ENCODE measurements at places on chromosomes 2 and 18. TPM values are rescaled to one million over a fixed set of nuclear protein-coding genes. Genes with fewer than 3 reads are reported as not detected.

The DPP4 gene
- total RNA-seq, result 4.9 TPM

The ACAA2 gene
- 73.7 TPM for total RNA-seq

DNA sequence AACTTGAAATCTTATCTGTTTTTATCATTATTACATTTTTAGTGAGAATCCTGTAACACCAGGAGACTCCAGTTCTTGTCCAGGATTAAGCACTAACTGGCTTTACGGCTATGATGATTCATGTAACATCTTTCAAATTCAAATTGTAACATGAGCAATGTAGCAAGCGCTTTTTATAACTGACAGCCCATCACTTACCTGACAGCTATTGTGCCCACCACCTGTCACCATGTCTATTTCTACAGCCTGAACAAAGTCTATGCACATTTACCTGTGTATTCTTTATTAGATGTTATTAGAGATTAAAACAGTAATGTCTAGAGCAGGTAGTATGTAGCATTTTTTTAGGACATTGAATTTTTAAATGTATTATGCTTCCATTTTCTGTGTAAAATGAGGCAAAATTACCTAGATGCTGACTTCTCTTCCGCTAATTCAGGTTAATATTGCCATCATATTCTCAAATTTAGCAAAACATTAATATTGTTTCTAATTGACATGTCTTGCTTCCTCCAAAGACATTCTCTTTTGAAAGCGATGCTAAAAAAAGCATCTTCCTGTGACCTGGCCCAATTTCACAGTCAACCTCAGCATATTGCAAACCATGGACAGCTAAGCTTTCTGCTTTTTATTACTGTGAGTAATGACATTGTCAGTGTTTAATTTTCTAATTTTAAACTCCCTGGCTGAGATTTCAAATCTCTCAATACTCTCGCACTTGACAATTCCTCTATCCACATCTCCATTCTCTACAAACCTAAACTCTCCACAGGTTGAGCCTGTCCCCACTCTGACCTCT is 37.8 kb downstream of the RIT2 start:
- H3K36me3 ChIP-seq, result no peaks in the 10 kb centered on the region
- H3K27ac ChIP-seq, result no peak overlapping the region
- no peaks in the 10 kb centered on the region for H3K27me3 ChIP-seq
- no peaks in the 10 kb centered on the region for H3K4me1 ChIP-seq
- no peak overlapping the region for H3K4me3 ChIP-seq
- no peak for DNase-seq

- no peak for DNase-seq
- H3K4me3 ChIP-seq, result no peak overlapping the region
- H3K4me1 ChIP-seq, result peaks cover 21% of the 10 kb centered on the region
- H3K36me3 ChIP-seq, result no peaks in the 10 kb centered on the region
- no peak overlapping the region for H3K27ac ChIP-seq
These were observed 114.1 kb downstream of the COL6A3 start for GRCh38 chr2:237299906-237300305.

The RTKN gene
- total RNA-seq, result 17.6 TPM

DNA sequence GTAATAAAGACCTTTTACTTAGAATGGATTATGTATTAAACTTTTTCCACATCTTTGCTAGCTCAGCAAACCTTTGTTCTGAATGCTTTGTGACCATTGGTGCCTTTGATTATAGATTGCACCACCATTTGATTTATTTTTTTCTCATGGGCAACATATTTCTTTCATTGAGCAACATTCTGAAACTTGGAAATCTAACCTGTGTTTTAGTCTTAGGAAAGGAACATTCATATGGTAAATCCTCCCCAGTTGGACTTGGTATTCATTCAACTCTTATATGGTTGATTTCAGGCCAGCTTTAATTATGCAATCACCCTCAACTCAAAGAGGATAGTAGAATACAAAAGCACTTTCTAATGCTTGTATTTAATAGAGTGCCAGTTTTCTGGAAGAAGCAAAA is 1077.9 kb upstream of the ZEB2 start:
- no peak overlapping the region for H3K4me3 ChIP-seq
- no peaks in the 10 kb centered on the region for H3K36me3 ChIP-seq
- H3K27ac ChIP-seq, result no peak overlapping the region
- no peaks in the 10 kb centered on the region for H3K27me3 ChIP-seq

GRCh38 chr2:20411361-20411894 is 35.4 kb upstream of the RHOB start:
- no peak overlapping the region for H3K27ac ChIP-seq
- no peaks in the 10 kb centered on the region for H3K4me1 ChIP-seq

Measured in gastrocnemius medialis (tissue), 4 donors.